ENCODE measurements at places on chromosomes 2 and 18.
A peak's percentile ranks its signal among the peaks of the same experiment; 100 is the strongest.

- DNase-seq = no peak
Observed at GRCh38 chr2:31442376-31442775, 27.8 kb upstream of the XDH start.

DNA sequence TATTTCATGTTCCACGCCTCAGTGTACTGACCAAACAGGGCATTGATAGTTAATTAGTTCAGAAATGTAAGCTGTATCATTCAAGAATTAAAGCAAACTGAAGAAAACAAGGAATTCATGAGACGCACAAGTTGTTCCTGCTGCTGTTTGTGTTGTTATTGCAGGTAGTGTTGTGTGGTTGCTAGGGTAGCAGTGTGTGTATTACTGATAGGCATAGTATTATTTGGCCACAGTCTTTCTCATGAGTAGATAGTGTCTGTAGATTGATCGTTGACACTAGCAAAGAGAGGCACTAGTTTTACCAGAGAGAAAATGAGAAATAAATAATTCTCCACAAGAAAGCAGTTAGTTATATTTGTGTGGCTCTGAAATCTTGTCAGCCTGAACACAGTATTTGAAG lies 548.6 kb downstream of the LRP1B start:
- no peak for DNase-seq

DNA sequence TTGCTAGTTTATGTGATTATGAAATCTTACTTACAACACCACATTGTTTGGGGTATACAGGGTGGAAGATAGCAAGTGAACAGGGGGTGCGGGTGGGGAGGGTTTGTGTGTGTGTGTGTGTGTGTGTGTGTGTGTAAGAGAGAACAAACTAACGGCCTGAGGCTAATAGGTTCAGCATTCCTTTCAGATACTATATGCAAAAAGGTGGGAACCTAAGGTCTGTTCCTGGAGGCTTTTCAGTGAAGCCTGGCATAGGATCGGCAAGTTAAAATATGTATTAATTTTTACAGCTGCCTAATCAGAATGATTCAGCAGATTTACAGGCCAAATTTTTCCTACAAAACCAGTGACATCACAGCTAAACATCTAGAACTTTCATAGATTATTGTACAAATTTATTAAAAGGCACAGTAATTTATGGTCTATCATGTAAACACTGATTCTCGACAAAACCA lies 7.6 kb upstream of the SPDYA start:
- DNase-seq = no peak

- DNase-seq = no peak
Observed at GRCh38 chr2:100257939-100258338, 64.4 kb downstream of the LONRF2 start.

GRCh38 chr2:237256887-237257286 lies 157.1 kb downstream of the COL6A3 start:
- no peak for DNase-seq

- DNase-seq = no peak
Observed at GRCh38 chr2:196291873-196292800, 120.8 kb upstream of the STK17B start.

GRCh38 chr2:196535742-196536141 lies 103.8 kb upstream of the CCDC150 start:
- DNase-seq = no peak

DNA sequence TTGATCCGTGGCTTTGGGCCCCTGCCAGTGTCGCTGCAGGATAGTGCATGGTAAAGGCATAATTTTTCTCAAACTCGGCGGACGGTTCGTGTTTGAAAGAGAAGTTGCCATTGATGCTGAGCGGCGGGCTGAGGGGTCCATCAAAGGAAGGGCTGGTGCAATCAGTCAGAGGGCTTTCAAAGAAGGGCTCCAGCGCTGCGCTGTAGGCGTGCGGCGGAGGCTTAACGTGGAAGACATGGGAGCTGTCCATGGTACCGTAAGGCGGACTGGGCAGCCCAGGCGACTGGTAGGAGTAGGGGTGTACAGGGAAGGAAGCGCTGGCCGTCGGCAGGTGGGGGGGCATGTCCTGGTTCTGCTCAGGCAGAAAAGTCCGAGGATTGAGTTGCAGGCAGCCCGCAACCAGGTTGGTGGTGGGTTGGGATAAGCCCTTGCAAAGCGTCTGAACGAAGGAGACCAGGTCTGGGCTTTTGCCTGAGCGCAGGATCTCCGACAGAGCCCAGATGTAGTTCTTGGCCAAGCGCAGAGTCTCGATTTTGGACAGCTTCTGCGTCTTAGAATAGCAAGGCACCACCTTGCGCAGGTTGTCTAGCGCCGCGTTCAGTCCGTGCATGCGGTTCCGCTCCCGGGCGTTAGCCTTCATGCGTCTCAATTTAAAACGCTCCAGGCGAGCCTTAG lies 2.3 kb downstream of the NEUROD1 start:
- DNase-seq = peak; percentile 55

- no peak for DNase-seq
Observed at GRCh38 chr2:207934720-207935119, 90.6 kb downstream of the PLEKHM3 start.

DNA sequence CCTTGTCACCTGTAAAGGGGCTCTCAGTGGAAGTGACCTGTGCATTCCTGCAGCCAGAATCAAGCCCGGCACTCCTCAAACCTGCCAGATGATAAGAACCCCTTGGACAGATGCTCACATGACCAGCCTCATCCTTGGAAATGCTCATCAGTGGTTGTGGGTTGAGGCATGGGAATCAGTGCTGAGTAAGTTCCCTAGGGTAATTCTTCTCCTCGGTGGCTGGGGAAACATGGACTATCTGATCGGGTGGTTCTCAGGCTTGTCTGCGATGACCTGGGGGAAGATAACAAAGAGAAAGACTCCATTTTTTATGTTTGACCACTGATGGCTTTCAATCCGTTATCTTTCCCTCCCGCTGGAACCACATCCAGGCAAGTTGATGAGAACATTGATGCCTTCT lies 84.0 kb downstream of the SPP2 start:
- no peak for DNase-seq

DNA sequence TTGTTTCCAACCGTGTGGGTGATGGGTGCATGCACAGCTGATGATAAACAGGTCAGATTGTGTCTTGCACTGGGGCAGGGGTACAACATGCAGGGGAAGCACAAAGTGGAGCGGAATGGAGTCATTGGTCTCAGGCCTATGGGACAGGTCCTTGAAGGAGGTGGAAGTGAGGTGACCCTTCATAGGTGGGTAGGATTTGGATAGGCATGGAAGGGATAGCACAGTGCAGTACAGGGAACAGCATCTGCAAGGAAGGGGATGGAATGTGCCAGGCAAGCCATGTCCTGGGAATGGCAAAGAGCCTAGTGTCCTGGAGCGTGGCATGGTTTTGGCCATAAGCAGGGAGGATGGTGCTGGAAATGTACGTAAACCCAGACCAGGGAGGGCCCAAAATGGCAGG lies 143.9 kb downstream of the CAPN13 start:
- no peak for DNase-seq

- no peak for DNase-seq
Observed at GRCh38 chr2:98829581-98830270, 98.8 kb upstream of the MGAT4A start.

GRCh38 chr18:8779251-8779650 lies 73.9 kb downstream of the MTCL1 start:
- DNase-seq = no peak

DNA sequence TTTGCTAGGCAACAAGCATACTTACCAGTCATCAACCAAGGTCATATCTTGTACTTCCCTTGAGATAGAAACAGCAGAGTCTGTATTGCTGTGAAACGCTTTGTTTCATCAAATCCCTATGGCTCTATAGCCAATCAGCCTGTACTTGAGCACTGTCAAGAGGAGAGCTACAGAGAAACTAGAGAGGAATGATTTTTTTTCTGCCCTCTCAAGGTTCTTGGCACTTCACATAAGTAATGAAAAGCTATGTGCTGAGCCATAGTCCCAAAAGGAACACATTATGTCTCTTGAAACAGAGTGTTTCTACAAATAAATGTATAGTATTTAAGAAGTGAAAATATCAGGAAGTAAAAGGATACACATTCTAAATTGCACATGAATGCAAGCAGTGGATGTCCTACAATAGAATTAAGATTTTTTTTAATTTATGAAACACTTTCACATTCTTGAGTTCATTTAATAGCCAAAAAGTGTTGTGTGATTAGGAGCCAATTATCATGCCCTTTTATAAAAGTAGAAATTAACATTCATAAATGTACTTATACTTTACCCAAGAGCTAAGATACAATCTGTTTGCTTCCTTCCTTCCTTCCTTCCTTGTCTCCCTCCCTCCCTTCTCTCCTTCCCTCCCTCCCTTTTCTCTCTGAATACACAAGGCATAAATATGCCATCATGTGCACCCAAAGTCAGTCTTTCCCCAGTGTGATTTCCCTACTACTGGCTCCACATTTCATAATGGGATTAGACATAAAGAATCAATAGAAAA lies 131.8 kb downstream of the CSRNP3 start:
- DNase-seq = no peak

DNA sequence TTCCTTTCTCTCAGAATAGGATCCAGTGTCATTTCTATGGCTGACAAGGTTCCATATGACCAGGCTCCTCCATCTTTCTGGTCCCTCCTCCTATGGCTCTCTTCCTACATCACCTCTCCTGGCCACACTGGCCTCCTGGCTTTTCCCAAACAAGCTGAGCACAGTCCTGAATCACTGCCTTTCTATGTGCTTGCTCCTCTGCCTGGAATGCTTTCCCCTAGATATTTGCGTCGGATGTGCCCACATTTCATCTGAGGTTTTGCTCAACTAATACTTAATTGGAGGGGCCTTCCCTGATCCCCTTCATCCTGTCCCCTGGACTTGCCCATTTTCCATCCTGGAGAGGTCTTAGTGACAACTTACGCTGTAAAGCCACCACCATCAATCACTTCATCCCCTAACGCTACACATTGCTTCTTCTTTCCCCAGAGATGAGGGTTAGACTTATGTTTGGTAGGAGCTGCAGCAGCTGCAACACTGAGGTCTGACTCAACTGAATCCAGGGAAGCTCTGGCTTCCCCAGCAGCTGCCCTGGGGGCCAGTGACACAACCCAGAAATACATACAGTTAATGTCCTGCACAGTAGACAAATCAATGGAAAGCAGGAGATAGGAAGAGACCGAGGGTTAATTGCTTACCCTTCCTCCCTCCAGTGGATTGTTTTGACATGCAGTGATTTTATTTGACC lies 42.9 kb downstream of the QPCT start:
- no peak for DNase-seq

- DNase-seq = no peak
Observed at GRCh38 chr18:56315363-56315762, 323.0 kb downstream of the TXNL1 start.

GRCh38 chr2:44535376-44535775 lies 173.6 kb downstream of the CAMKMT start:
- no peak for DNase-seq

DNA sequence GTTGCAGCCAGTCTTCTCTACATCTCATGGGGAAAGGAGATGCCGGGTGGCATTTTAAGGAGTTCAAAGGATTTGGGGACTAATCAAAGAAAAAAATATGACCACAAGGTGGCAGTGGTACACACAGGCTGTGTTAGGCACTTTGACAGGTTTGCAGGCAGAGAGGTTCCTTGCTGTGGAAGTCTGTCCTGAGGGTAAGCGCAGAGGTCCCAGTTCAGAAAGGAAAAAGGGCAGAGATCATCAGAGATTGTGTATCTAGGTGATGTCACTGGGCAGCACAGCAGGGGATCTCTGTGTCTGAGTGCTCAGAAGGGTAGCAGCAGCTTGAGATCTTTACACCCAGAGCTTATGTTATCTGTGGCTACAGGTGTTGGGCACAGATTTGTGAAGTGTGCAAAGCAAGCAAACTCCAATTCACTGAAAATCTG lies 231.4 kb downstream of the LRRTM1 start:
- DNase-seq = peak; percentile 33

DNA sequence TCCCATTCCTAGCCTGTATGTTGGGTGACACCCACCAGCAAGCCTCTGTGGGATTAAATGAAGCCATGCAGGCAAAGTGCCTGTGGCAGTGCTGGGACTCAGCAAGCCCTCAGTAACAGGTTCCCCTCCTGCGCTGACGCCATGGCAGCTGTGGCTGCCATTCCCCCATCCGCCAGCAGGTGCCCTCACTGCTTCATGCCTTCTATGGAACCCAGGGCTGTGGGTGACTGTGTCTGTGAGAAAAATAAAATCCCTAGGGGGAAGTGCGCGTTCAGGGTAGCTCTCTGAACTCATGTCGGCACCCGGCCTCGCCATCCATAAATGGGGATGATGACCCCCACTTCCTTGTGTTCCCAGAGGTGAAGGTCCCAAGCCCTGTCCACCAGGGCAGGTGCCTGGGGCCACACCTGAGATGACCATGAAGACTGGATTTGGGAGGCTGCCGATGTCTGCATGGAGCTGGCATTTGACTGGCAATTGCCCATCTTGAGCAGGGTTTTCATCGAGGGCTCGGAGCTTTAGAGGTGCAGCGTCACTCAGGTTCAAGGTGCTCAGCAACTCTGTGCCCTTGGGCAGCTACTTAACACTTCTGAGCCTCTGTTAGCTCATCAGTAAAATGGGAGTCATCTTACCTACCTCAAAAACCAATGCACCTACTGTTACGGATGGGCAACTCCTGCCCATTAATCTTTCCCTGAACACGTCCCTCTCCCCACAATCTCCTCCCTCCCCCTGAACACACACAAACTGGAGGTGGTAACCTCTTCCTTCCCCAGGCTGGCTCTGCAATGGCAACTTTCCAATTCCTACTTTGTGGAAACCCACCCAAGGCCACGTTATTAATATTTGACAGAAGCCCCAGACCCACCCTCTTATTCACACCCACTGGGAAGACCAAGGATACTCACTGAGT lies 2.9 kb upstream of the MAL start:
- peak; percentile 73 for DNase-seq

GRCh38 chr18:6328621-6329010 lies 86.1 kb downstream of the L3MBTL4 start:
- no peak for DNase-seq

GRCh38 chr2:74984947-74985637 lies 26.6 kb downstream of the POLE4 start:
- no peak for DNase-seq

- DNase-seq = no peak
Observed at GRCh38 chr2:239024226-239024625, 176.3 kb downstream of the TWIST2 start.

- no peak for DNase-seq
Observed at GRCh38 chr2:176383100-176383499, 113.9 kb downstream of the MTX2 start.

- DNase-seq = no peak
Observed at GRCh38 chr2:96861074-96861473, 3.3 kb upstream of the ANKRD39 start.

DNA sequence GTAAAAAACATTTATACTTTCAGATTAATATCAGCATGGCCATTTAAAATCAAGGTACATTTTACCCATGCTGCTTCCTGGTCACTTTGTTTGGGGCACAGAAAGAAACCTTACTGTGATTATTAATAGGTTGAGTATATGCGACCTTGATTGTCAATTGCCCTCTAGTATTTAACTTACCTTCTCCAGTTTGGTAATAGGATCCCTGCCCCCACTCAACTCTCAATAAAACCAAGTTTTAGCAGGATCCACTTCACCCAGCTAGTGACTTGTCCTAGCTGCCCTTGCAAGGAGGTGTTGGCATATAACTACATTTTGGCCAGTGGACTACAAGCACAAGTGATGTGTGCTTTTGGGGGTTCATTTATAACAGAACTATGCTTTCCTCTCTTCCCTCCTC lies 34.3 kb downstream of the FANCL start:
- no peak for DNase-seq
